Fibroblast of lung (primary cell): ENCODE measurements at places on chromosomes 6 and 20. TPM values are rescaled to one million over a fixed set of nuclear protein-coding genes. Genes with fewer than 3 reads are reported as not detected.

DNA sequence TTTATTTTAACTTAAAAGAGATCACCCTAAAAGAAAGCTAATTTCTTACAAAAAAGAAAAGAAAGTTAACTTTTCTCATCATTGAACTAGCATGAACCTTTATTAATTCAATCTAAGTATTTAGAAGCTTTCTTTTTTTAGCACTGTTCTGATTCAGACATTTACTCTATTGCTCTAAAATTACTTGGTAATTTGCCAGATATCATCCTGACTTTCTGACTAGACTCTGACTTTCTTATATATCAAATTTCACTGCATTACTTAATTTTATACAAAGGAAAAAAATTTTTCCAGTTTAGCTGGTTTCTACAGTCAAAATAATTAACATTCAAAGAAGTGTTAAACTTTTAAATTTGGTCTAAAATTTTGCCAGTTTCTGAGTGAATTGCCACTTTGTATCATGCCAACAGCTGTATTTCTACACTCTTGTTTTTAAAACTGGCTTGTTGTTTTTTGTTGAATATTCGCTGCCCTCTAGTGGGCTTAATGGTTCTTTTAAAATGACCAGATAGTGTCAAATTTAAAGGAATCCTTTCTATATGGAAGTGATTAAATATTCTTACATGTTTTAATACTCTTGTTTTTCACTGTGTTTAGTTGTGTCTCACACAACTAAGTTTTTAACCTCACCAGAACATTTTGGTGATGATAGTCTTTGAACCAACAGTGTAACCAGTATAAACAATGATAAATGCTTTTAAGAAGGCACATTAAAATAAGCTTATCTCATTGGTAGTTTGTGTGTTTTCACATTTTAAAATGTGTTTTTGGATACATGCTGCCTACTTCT is 102.0 kb downstream of the POPDC3 start:
- DNase-seq, result peak; percentile 70

DNA sequence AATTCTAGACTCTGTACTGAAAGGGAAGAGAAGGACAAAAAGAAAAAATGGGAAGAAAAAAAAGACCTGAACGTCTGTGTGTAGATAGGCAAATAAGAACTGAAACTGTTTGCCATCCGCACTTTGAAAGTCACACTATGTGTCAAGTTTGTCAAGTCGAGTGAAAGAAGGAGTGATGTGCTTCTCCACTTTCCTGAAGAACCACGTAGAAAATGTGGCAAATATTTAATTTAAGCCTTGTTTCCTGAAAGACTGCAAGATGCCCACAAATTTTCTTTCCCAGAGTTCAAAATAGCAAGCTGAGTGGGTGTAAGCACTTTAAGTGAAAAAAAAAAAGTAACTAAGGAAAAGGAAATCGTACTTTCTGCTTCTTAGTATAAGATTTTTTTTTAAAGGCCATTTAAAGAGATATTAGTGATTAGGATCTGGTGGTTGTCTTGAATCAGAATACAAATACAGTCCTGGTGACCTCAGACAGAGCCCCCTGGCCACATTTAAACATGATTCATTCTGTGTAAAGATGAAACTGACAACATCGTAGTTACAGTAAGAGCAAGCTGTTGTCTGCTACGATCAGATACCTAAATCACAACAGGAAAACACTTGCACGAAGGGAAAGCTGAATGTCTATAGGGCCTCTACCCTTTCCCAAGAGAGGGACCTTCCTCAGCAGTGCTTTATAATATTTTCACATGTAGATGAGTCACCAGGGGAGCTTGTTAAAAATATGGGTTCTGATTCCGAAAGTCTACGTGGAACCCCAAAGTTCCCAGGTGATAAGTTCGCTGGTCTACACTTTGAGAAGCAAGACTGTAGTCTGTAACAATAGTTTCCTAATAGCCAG is 102.3 kb downstream of the HIVEP2 start:
- DNase-seq, result peak; percentile 83

DNA sequence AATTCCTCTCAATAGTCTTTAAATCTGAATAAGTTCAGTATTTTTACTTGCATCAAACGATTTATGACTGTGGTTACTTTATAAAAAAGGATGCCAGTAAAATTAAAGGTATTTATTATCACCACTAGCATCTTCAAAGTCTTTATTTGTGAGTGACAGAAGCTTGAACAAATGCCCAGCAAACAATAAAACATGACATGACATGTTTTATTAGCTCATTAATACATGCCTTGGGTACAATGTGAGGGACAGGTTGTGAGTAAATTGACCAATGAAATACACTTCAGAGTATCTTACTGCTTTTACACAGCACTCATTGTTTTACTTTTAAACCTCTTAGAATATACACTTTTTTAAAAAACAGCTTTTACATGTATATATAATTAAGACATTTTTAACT is 113.4 kb upstream of the BEND3 start:
- DNase-seq, result no peak

DNA sequence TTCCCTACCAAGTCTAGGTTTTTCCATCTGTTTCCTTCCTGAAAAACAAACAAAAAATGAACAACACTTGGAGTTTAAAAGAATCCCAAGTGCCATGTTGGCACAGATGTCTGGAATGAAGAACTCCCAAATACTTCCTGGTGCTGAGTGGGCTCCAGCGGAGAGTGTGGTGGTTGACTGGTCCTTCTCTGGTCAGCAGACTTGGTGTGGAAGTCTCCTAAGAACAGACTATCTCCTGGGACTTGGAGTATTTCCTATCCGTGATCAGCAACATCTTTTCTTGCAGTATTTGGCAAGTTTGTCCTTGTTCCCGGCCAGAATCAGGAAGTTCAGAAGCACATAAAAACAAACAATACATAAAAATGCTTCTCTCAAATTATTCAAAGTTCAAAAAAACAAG is 154.1 kb downstream of the MTFR2 start:
- no peak for DNase-seq

DNA sequence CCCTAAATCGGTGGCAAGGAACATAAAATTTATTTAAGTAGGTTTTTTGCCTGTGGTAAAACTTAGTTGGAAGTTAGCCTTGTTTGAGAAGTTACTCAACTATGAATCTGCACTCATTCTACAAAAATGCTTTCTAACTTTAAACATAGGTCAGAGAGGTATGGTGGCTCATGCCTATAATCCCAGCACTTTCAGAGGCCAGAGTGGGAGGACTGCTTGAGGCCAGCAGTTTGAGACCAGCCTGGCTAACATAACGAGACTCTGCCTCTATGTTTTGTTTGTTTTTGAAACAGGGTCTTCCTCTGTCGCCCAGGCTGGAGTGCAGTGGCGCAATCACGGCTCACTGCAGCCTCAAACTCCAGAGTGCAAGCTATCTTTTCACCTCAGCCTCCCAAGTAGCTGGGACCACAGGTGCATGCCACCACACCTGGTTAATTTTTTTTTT is 16.2 kb downstream of the USP49 start:
- DNase-seq, result peak; percentile 74

DNA sequence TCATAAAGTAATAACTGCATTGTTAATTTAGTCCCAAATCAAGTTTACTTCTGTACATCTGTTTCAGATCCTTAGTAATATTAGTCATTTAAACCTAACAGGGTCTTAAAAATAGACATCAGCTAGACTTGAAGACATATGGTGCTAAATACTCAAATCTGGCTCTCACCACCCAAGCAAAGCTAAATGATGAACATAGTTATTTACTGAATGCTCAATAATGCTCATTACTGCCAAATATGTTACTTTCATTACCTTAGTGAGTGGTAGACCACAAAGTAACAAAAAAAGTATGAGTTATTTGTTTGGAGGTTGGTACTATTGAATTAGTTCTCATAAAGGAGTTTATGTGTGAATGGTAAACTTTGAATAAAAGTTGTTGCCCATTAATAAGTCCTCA is 502.1 kb downstream of the PKHD1 start:
- no peak for DNase-seq

DNA sequence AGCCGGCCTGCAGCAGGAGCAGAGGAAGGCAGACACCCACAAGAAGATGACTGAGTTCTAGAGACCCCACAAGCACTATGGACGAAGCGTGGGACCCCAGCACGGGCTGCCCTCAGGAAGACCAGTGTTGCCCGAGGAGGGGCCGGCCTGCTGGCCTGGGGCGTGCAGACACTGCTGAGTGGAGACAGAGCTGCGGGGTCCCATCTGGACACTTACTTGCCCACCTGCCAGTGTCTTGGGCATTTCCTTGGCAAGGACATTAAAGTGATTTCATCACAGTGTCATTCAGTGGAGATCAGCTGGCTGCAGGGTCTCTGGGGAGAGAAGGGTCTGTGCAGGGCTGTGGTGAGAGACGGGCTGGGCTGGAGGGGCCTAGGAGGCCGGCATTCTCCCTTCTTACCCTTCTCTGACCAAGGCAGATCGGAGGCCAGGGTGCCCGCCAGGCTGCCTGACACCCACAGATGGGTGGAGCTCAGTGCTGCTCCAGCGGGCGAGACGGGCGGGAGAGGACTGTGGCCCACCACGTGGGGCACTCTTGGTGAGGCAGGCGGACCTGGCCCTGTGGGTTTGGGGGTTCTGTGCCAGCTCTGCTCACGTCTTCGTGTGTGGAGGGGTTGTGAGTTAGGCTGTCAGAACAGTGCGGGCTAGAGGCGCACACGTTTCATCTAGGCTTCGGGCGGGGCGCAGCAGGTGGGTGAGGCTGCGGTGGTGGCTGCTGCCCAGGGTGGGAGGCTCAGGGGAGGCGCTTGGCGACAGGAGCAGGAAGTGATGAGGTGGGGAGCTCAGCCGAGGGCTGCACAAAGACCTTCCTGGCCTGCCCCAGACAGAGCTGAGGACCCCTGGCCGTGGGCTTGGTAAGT is at the start of gene LIME1:
Gene LIME1, plus strand, starts transcription at position 806 of the 860 bp plus-strand sequence. CDS start 886 bp downstream, outside the sequence.
- DNase-seq, result no peak

Gene TCF15
- total RNA-seq, result not detected in 2 replicates

Gene HCK
- not detected in 2 replicates for total RNA-seq

Gene LRRN4
- under 0.01 TPM in 1 of 2 replicates, not detected in the other for total RNA-seq

Gene PDE10A
- total RNA-seq, result under 0.01 TPM in 2 replicates
